ENCODE measurements at places on chromosomes 5 and 9.

DNA sequence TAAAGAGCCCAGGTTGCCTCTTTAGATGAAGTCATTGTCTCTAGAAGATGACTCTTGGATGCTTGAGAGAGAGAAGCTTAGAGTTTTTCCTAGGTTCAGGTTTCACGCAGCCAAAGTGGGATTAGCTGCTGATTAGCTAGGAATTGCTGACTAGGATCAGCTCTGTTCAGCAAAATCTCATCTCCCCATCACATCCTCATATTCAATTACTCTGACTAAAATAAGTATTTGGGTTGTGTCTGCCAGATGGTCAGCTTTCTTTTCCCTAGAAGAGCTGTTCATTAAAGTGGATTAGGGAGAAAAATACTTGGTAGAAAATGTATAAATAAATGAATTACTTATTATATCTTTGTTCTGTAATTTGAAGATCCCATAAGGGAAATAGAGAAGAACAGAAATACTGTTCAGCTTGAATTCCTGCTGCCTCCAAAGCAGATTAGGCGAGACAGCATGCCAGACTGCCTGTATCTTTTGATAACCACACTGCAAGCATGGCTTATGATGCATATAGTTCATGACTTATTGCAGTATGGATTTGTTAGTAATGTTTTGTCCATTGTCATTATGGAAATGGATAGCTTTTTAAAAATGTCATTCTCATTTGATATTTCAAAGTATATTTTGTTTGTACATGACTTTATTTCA is 184.8 kb upstream of the CD180 start:
- DNase-seq: no peak

- peak; percentile 60 for DNase-seq
Measured at GRCh38 chr5:169567079-169567478, 16.5 kb upstream of the SPDL1 start.

DNA sequence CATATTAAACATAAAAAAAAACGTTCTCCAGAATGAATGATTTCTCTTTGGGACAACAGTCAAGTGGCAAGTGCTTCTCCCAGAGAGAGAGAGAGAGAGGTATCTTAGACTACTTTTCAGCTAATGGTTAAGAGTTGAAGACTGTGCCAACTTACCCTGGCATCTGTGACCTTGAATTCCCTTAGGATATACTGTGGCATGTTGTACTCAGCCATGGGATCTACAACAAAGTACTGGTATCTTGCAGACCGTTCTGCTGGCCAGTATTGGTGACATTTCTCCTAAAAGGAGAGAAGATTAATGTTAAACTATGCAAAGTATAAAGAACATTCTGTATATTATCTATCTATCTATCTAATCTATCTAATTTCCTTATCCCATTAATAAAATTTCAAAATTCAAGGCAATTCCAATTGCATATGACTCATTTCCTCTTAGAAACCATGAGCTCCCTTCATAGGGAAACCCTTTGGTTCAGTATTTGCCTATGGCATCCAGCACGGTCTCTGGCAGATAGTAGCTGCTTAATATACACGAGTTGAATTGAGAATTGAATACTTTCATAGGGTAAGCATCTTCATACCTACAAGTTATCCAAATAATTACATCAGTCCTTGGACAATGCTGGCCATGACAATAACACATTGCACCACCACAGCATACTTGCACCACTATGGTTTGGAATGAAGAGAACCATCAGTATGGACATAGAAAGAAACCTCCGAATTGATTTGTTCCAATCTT is 539.4 kb upstream of the DMAC1 start:
- DNase-seq: no peak

GRCh38 chr5:151696470-151697061 is 9.9 kb upstream of the SPARC start:
- DNase-seq: peak; percentile 69

DNA sequence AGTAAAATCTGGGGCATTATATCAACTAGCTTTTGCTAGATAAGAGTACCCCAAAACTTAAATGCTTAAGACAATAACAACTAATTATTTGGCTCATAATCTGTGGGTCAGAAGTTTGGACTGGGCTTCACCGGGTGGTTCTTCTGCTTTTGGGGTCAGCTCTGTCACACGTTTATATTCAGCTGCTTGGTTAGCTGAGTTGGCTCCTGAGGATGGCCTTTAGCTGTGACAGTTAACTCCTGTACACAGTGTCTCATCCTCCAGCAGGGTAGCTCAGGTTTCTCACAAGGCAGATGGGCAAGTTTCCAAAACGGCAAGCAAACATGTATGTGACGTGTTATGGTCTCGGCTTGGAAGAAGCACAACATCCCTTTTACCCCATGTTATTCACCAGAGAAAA is 488.2 kb downstream of the TLE4 start:
- DNase-seq: no peak

- no peak for DNase-seq
Measured at GRCh38 chr5:109309326-109310063, 100.3 kb downstream of the PJA2 start.

DNA sequence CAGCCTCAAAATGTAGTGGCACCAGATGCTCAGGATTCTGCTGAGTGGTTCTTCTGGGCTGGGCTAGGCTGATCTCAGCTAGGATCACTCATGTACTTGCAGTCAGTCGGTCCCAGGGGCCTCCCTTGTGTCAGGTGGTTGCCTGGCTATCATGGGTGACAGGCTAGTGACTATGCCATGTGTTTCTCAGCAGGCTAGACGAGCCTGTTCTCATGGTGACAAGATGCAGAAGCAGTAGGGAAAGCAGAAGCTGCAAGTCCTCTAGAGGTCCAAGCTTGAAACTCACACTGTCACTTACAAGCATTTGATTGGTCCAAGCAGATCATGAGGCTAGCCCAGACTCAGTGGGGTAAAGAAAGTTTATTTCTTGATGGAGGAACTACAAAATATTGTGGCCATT is 15.2 kb upstream of the KCNMB1 start:
- no peak for DNase-seq

GRCh38 chr5:173265433-173265832 is 30.4 kb upstream of the NKX2-5 start:
- no peak for DNase-seq

GRCh38 chr5:171313481-171314206 is 4.6 kb downstream of the TLX3 start:
- no peak for DNase-seq

GRCh38 chr5:133514456-133514855 is 97.9 kb downstream of the FSTL4 start:
- DNase-seq: no peak

GRCh38 chr9:98150721-98151120 is 31.7 kb upstream of the TRIM14 start:
- DNase-seq: no peak

GRCh38 chr9:34991607-34992375 is 2.2 kb downstream of the DNAJB5 start:
- DNase-seq: peak; percentile 72

- no peak for DNase-seq
Measured at GRCh38 chr5:126364206-126364902, 58.9 kb upstream of the GRAMD2B start.

DNA sequence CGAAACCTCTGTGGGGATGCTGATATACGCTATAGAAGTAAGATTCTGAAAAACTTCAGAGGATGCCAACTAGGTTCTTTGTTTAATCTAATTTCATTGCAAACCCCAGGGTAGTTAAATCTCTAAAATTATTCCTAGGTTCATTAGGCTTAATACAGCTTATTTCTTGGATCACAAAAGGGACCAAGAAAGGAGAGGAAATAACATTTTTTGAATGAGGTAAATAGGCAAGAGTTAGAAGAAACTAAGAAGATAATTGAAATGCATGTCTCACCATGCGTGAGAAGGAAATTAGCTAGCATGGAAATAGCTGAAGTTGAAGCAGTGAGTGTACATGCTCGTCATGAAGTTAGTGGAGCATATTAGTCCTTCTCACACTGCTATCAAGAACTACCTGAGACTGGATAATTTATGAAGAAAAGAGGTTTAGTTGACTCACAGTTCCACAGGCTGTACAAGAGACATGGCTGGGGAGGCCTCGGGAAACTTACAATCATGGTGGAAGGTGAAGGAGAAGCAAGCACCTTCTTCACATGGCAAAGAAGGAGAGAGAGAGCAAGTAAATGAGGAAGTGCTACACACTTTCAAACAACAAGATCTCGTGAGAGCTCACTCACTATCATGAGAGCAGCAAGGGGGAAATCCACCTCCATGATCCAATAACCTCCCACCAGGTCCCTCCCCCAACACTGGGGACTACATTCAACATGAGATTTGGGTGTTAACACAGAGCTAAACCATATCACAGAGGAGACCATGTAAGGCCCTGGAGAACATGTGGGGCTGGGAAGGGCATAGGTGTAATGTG is 125.1 kb upstream of the OSMR start:
- no peak for DNase-seq

DNA sequence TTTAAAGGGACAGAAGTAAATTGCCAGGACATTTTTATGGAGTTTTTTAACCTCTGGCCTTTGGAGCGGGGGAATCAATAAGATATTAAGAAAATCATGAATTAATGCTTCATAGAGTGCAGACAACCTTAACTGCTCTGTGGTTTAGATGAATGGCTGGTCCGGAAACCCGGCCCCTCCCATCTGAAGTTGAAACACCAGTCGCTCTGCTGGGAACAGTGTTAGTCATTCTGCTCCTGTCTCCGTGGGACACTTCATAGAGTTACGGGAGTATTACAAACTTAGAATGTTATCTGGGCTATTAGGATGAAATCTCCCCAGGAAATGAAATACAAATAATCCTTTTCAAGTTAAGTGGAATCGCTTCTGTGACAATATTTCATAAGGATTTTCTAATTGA is 110.1 kb upstream of the IRX2 start:
- no peak for DNase-seq

- no peak for DNase-seq
Measured at GRCh38 chr5:113256671-113257452, 177.9 kb downstream of the TSSK1B start.

GRCh38 chr5:170470808-170471404 is 32.9 kb upstream of the KCNIP1 start:
- no peak for DNase-seq

DNA sequence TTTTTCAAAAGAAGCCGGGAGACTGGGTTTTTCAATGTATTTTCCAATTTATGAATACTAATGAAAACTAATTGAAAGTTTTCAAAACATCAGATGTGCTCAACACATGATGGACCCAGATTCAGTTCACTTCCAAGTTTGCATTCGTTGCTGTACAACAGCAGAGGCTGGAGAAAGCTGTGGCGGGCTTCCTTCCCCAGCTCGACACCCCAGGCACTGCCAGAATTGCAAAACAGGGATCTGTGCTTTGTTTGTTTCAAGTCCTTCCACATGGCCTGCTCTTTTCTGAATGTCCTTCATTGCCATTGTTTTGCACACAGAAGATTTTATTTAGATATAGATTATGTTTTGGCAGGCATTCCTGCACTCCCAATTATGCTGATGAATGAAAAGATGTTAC is 30.3 kb upstream of the INSYN2B start:
- no peak for DNase-seq

GRCh38 chr5:127649018-127649439 is at the start of gene CTXN3:
CTXN3 (plus strand) TSS chr5:127649082; CDS start chr5:127657522, 8,440 bp downstream.
- peak; percentile 22 for DNase-seq

- no peak for DNase-seq
Measured at GRCh38 chr9:38434853-38435252, 10.6 kb upstream of the IGFBPL1 start.

Measured in kidney (tissue), 22 donors.